ENCODE measurements at places on chromosomes 3 and 15.

- no peak for DNase-seq
Measured at GRCh38 chr3:114179575-114179974, 723 bp upstream of the DRD3 start.

GRCh38 chr3:172550347-172550943 lies 27.2 kb upstream of the TNFSF10 start:
- no peak for DNase-seq

DNA sequence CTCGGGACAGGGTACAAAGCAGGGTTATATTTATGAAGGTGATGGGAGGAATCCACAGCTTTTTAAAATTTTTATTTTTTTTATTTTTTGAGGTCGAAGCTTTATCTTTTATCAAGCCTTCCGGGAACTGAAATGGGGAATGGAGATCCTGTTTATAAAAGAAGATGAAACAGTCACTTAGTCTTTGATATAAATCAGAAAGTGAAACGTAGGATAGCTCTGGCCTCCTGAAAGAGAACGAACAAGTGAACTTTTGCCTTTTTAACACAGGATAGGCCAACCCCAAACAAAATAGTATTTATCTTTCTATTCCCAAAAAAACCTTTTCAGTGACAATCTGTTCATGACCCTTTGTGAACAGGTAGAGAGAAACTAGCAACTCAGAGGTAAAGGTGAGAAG lies 634.0 kb upstream of the LMCD1 start:
- DNase-seq: no peak

DNA sequence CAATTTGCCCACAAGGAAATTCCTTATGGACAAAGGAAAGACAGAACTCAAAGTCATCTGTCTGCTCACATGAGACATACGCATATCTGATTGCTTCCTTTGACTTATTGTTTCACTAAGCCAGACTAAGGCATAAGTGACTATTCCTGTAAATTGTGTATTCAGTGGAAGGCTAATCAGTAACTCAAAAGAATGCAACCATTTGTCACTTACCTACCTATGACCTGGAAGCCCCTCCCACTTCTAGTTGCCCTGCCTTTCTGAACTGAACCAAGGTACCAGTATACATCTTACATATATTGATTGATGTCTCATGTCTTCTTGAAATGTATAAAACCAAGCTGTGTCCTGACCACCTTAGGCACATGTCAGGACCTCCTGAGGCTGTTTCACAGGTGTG lies 53.5 kb upstream of the PROK2 start:
- DNase-seq: no peak

- DNase-seq: no peak
Measured at GRCh38 chr3:114745322-114746240, 401.5 kb downstream of the ZBTB20 start.

DNA sequence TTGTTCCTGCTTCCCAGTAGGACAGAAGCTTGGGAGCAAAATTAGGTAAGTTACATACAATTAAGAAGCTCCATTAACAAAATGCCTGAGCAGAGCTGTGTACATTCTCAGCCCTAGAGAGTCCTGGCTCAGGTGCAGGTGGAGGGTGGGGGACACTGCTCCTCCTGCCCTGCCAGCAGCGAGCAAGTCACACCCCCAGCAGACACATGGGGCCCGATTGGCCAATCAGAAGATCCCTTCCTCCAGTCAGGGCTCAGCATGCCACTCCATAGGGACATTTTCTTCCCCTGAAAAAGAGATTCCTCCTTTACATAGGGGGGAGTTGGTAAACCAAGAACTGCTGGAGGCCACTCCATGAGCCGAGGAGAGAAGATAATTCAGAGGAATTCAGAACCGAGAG lies 62.1 kb downstream of the PLXNA1 start:
- no peak for DNase-seq

DNA sequence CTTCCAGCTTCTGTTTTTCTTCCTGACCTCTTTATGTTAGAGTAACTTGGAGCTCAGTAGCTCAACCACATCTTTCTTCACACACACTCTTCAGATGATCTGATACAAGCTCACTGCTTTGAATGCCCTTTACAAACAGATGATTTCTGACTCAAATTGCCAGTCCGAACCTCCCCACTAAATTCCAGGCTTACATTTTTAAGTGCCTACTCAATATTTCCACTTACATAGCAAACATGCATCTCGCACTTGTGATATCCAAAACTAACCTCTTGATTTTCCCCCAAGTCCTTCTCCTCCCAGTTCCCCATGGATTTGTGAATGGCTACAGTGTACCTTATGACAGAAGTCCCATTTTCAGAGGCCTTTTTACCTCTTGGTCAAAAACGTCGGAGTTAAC lies 139.1 kb downstream of the GBE1 start:
- no peak for DNase-seq

- no peak for DNase-seq
Measured at GRCh38 chr15:77572186-77572585, 60.5 kb downstream of the LINGO1 start.

- DNase-seq: no peak
Measured at GRCh38 chr3:29525254-29525881, 244.5 kb downstream of the RBMS3 start.

GRCh38 chr3:76310089-76310488 lies 524.7 kb upstream of the ZNF717 start:
- no peak for DNase-seq

- no peak for DNase-seq
Measured at GRCh38 chr3:194064380-194065332, 71.3 kb upstream of the HES1 start.

GRCh38 chr3:177977381-177978158 lies 558.7 kb upstream of the KCNMB2 start:
- no peak for DNase-seq

DNA sequence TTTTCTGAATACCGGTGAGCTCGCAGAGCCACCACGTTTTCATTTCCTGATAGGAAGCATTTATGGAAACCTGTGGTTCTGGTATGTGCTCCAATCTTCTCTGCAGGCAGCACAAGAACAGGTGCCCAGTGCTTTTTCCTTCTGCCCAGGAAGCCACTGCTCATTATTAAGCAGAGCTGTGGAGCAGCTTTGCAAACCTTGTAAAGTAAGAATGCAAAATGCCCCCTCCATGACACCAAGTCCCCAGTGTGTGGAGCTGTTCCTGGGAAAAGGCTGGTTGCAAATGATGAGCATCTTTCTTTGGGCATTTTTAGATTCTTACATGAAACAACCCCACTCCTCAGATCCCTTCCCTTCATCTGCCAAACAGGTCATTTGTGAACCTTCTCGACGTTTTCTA lies 65.7 kb upstream of the MRPL3 start:
- no peak for DNase-seq

DNA sequence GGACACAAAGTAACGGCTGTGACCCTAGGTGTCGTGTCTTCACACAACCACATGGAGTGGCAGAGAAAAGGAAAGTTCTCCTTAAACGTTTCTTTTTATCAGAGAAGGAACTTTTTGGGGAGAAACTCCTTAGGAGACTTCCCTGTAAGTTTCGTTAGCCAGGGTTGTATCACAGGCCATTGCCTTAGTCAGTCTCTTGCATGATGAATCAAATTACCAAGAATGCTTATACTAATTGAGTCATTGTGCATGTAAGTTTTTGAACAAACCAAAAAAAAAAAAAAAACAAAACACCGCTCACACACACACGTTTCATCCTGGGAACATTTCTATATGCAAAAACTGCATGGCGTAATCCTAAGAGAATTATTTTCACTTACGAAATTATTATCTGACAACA lies 150.4 kb upstream of the SATB1 start:
- DNase-seq: no peak

DNA sequence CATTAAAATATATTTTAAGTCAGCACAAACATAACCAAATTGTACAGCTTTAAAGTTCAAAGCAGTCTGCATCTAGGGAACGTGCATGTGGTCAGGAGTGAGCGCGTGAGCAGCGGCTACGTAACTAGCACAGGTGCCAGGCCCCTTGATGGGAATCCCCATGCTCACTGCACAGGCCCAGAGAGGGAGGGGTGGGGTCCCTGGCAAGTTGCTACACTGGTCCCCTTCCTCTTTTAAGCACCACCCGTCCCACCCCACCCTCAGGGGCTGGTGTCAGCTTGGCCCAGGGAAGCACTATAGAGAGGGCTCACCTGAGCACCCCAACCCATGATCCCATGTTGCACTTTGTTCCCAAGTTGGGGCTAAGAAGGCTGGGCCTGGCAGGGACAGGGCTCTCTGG lies 835 bp upstream of the GMPPB start:
- DNase-seq: no peak

DNA sequence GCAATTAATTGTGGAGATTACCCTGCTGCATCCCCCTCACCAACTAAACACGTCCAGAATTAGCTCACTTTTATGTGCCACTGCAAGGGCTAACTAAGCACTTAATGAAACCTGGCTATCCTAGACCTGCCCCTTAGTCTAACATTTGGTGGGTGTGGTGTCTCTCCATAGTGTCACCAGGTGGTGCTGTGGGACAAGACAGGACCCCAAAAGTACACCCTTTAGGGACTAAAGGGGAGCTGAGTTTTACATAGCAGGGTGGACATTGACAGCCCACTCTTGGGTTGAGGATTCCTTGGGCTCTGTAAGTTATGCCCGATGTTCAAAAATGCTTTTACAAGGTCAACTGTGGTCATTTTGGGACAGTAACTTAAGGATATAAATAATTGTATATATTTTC lies 5.7 kb downstream of the DUT start:
- no peak for DNase-seq

GRCh38 chr15:50164458-50164857 lies 17.5 kb upstream of the SLC27A2 start:
- no peak for DNase-seq

DNA sequence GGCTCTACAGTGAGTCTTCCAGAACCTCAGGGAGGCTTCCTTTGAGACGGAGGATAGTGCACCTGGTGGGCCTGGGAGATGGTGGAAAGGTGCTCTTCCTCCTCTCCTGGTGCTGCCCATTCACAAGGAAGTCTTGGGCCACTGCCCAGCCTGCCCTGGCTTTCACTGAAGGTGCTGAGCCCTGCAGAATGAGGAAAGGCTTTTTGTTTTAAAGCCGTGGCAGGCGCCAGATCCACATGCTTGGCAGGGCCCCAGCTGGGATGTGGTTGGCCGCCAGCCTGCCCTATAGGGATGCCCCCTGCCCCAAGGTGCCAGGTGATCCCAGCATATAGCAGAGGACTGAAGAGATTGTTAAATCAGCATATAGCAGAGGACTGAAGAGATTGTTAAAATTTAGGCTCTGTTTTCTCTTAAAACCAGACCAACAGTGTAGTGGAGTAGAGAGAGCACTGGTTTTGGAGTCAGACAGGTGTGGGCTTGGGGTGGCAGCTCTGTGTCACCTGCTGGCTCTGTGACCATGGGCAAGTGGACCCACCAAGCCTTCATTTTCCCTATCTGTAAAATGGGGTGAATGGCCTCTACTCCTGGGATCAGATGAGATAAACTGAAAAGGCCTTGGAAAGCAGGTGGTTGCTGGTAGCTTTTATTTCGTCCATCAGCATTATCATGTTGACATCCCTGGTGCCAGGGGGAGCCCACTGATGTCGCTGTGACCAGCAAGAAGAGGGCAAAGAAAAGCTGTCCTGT lies 53.3 kb downstream of the SLC6A6 start:
- no peak for DNase-seq

GRCh38 chr3:65607101-65607500 lies 431.6 kb downstream of the MAGI1 start:
- no peak for DNase-seq

DNA sequence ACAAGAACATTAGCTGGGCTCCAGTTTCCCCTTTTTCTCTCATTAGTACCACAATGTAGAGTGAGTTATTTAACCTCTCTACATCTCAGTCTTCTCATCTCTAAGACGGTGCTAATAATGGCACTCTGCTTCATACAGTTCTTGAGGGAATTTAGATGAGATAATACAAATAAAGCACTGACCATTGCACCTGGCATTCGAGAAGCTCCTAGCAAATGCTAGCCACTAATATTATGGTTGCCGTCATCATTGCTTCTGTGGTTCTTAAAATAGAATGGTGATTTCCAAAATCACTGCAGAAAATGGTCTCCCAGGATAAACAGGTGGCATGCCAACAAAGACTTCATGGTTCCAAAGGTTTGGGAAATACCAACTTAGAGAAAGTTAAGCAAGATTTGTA lies 213.0 kb downstream of the RORA start:
- DNase-seq: no peak

- DNase-seq: no peak
Measured at GRCh38 chr3:72153477-72154314, 368.7 kb upstream of the PROK2 start.

- DNase-seq: no peak
Measured at GRCh38 chr3:64456674-64457073, 231.1 kb downstream of the ADAMTS9 start.

DNA sequence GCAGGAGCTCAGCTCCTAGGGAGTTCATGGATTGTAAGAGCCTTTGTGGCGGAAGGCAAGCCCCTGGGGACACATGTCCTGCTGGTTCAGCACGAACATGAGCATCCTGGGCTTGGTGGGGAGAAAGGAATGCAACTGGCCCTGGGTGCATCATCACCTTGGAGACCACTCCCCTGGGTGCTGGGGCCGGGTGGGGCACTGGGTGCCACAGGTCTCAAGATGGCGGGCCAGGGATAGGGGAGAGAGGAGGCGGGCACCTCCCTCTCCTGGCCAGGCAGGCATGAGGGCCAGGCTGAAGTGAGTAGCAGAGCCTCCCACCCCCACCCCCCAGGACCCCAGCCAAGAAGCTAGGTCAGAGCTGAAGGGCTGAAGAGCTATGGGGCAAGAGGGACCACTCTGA lies 768 bp downstream of the PCBP4 start:
- DNase-seq: no peak

DNA sequence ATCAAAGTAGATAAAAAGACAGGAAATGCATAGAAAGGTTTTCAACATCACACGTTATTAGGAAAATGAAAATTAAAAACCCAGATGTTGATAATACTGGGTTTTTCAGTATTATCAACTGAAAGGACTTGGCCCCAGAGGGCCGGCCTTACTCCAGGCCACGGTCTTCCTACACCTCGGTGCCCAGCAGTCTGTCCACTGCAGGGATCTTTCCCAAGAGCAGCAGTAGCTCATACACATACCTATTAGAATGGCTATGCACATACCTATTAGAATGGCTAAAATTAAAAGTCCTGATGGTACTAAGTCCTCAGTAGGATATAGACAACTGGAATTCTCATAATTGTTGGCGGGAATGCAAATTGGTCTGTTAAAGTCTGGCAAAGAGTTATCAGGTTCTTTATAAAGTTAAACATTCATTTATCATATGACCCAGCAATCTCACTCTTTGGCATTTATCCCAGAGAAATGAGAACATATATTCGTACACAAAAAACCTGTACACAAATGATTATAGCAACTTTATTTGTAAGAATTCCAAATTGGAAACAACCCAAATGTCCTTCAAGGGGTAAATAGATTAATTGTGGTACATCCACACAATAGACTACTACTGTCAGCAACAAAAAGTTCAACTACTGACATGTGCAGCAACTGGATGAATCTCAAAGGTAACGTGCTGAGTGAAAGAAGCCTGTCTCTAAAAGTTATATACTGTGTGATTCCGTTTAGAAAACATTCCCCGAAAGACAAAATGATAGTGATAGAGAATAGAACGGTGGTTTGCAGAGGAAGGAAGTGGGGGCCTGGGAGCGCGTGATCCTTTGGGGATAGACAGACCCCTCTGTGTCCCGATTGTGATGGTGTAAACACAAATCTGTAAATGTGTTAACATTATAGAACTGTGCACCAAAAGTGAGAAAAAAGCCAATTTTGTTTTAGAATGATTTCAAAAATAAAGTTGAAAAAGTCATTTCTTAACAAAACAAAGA lies 62.3 kb downstream of the MCTP2 start:
- no peak for DNase-seq
